ENCODE measurements at places on chromosomes 2 and 18.

DNA sequence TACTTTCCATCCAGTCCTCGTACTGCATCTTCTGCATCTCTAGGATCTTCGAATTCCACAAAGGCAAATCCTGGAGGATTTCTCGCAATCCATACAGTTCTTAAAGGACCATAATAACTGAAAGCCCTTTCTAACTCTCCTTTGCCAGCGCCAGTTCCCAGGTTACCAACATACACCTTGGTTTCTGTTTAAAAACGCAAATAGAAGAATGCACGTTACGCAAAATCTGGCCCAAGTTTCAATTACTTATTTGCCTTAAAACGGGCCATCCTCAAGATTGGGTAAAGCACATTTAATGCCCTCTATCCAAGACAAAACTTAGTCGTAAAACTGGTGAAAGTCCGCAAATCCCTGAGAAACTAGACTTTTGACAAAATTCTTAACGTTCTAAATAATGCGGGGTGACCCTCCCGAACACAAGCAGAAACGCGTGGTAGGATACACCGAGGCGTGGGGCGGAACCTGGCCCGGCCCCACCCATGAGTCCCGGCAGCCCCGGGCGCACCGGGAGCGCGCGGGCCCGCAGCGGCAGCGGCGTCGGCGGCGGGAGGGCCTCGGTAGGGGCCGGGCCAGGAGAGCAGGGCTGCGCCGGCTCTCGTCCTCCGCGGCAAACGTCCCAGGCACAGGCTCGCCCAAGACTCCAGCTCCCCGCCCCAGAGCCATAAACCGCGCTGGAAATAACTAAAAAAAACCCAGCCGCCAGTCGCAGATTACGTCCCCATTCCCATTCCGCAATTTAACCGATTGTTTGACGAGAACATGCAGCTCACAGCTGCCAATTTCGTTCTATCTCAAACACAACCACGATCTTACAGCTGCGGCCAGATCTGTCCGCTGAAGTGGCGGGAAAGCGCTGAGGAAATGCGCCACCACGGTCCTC is 910 bp downstream of the SRSF7 start:
- DNase-seq, result peak; percentile 61

- no peak for DNase-seq
These were observed 12.8 kb upstream of the FSHR start for GRCh38 chr2:49167131-49167530.

DNA sequence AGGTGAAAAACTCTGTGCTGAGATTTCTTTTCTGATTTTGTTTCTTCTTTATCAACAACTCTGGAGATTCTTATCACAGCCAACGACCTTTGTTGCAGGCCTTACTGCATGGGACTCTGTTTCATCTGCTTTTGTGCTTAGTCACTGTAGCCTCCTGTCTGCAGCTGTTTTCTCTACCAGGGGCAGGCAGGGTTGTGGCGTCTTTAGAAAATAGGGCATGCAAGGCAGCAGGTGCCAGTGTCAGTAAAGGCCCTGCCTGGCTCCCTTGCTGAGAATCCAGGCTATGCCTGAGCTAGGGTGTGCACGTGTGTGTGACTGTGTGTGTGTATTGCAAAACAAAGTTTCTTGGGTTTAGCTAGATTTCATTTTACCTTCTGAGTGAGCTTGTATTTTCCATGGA is 14.6 kb upstream of the SLC9A2 start:
- no peak for DNase-seq

GRCh38 chr18:42196651-42197050 is 241.6 kb downstream of the PIK3C3 start:
- no peak for DNase-seq

GRCh38 chr2:110876167-110876999 is 144.0 kb downstream of the ACOXL start:
- peak; percentile 9 for DNase-seq

GRCh38 chr2:226658555-226658954 is 141.1 kb downstream of the IRS1 start:
- DNase-seq, result no peak

- no peak for DNase-seq
These were observed 73.1 kb upstream of the BZW1 start for GRCh38 chr2:200738590-200738989.

DNA sequence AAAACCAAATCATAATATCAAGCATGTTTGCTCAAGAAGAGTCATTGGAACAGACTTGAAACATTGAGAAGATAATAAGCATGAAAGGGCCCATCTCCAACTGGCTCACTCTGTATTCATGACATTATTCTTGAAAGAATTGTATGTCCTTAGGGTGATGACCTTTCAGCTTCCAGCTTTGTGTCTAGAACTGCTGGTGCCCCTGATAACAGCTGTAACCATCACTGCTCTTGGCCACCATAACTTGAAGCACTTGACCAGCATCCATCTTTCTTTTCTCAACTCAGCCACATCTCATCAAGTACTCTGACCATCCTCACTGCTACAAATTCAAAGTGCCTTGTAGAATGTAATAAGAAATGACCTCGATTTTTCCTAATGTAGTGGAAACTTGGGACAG is 289.9 kb downstream of the SLC8A1 start:
- DNase-seq, result no peak

GRCh38 chr2:160752475-160753330 is 259.1 kb upstream of the RBMS1 start:
- no peak for DNase-seq

- no peak for DNase-seq
These were observed at the start of gene PXDN for GRCh38 chr2:1744446-1745170. PXDN (minus strand) TSS chr2:1744515; CDS start chr2:1744455, 60 bp downstream.

DNA sequence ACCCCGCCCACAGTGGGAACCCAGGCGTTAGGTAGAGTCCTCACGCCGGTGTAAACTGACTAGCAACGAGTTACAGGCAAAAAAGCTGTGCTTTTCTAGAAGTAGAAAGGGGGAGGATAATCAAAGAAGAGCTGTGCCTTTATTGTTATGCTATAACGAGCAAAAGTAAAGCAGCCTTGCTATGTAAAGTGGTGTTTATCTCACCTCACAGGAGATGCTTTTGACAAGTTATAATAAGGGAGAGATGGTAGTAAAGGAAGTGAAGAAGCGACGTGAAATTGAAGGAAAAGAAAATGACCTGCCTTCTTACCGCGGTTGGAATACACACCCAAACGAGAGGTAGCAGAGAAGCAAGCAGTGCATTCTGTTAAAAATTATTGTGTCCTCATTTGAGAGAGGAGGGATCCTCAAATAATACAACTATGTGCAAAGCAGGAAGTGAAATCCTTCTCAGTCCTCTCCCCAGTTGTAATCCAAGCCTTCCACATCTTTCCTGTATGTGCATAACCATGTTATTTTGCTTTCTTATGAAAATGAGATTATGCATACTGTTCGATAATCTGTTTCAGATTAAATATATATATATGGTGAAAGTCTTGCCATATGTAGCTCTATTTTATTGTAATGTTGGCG is 962 bp downstream of the TANK start:
- DNase-seq, result no peak

DNA sequence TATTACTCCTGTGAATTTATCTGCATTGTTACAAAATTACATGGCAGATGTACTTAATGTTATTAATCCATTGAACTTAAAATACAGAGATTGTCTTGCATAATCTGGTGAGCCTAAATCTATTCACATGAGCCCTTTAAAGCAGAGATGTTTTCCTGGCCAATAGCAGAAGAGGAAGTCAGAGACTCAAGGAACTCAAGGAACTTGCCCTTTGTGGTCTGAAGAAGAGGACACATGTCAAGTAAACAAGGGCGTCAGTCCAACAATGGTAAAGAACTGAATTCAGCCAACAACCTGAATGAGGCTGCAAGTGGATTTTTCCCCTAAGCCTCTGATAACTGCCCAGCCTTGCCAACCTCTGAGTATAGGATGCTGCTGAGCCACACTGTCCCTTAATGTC is 356.3 kb upstream of the PKDCC start:
- DNase-seq, result no peak

- no peak for DNase-seq
These were observed 150.3 kb upstream of the ZFP36L2 start for GRCh38 chr2:43376523-43377198.

DNA sequence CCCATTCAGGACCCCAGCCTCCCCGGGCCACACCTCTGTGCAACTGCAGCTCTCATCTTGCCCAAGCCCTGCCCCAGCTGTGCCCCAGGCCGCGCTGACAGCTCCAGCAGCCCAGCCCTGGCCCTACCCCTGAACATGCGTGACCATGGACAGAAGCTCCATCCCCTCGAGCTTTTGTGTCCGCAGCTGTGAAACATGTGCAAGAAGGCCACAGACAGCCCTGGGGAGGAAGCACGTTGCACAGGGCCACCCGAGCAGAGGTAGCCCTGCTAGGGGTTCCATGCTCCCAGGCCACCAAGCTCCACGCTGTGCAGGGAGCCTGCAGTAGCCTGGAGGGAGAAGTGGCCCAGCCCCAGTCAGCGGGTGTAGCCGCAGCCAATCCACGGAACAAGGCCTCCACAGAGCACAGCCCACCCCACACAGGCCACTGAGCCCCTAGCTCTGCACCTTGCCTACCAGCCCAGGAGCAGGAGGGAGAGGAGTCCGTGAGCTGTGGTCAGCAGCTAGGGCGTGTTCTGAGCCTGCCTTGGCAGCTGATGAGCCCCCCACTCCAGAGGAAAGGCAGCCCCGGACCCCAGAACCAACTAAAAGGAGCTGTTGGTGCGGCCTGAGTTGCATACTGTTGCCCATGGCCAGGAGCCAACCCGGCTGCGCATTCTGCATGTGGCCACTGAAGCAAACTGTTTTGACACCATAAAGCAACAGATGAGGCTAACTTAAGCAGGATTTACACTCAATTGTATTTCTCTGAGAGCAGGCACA is 184.0 kb downstream of the SEPTIN10 start:
- no peak for DNase-seq

GRCh38 chr2:189285349-189285748 is 105.8 kb upstream of the COL5A2 start:
- no peak for DNase-seq

GRCh38 chr18:45251236-45251635 is 364.0 kb upstream of the SLC14A2 start:
- no peak for DNase-seq

GRCh38 chr2:181745796-181746540 is 65.7 kb upstream of the NEUROD1 start:
- no peak for DNase-seq

DNA sequence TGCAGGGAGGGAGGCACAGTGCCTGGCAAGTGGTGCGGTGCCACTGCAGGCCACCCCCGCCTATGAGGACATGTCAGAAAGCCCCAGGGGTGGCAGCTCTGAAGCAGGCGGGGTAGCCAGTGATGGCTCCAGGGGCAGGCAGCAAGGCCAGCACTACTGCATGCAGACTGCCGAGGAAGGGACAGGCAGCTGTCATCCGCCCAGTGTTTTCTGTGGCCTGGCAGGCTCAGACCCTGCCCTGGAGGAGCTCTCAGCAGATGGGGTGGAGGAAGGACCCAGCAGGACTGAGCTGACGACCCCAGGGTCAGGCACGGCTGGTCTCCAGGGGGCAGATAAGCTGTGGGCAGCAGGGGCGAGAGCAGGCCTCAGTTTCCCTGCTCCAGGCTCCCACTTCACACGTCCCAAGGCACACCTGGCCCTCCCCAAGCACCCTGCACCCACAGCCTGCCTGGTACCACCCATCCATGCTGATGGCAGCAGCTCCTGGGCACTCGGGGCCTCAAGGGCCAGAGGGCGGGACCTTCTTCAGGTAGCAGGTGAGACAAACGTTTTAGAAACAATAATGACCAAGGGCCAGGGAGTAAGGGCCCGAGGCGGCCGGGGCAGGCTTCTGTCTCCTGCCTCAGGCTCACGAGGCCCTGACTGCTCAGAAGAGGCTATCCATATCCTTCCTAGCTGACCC is 48.5 kb downstream of the HS6ST1 start:
- DNase-seq, result no peak

DNA sequence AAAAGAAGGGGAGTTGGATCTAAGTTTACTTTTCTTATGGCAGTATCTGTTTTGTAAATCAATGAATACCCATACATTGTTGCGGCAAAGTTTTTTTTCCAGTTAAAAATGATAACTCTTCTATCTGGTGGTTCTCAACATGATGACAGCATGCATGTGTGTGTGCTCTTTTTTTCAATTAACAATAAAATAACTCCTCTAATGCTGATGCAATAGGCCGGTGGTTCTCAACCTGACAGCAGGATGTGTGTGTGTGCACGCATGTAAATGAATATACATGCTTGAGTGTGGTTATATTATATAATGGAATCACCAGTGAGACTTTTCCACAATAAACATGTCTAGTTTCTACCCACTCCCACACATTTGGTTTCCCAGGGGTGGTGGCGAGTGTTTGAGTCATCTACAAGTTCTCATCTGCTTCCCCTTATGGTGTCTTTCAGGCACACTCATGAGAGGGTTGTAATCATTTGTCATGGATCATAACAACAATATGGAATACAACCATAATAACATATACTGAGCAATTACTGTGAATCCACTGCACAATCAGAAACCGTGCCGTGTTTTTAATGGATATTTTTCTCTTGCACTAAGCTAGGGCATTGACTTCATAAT is 31.2 kb downstream of the PARD3B start:
- DNase-seq, result no peak

DNA sequence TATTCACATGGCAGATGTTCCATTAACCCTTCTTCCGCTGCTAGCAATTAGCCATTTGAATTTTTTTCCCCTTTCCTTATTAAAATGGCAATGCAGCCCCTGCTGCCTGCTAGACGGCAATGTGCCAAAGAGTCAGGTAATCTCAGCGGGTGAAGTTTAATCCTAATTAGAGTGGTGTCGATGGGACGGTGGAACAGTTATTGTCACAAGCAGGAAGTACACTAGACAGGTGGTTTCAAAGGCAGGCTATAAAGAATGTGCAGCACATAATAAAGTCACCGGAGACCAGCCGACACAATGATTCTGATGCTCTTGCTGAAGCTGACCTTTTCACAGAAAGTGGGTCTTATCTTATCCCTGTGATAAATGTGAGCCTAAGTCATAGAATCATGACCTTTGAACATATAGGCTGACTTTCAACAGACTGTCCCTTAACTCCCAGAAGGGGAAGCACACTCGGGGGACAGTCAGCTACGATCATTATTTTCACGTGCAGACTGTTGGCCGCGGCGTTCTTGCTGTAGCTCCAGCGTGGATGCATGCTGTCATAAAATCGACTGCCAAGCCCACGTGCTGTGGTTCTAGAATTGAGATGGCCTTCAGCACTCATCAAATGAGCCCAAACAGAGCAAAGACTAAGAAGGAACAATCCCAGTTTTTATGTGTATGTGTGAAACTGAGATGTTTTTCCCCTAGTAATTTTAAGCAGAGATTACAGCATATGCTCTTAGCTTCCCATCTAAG is 926.2 kb upstream of the SOX11 start:
- no peak for DNase-seq

GRCh38 chr2:30662268-30663131 is 144.7 kb downstream of the CAPN13 start:
- no peak for DNase-seq

- no peak for DNase-seq
These were observed 44.0 kb downstream of the IRS1 start for GRCh38 chr2:226755631-226756030.

DNA sequence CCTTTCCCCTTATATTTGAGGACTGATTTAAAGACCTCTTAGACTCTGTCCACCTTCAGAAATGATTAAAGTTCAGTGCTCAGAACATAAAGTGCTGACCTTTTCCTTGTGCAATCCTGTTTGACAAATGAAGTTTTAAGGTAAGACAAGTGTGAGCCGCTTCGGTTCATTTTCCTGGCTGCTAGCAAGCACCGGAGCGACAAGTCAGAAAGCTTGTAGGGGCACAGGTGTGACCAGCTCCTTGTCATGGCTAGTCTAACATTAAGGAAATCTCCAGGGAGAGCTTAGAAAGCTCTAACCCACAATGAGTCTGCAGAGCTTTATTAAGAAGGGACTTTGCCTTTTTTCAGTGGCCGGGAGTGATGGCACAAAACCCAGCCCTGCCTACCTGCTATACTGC is 2.3 kb upstream of the NCKAP5 start:
- DNase-seq, result no peak

Measured in hematopoietic multipotent progenitor cell treated with erythropoietin and hydrocortisone succinate and interleukin-3 and kit ligand, for 8 days (in vitro differentiated cells).